ENCODE measurements at places on chromosomes 2 and 18.

DNA sequence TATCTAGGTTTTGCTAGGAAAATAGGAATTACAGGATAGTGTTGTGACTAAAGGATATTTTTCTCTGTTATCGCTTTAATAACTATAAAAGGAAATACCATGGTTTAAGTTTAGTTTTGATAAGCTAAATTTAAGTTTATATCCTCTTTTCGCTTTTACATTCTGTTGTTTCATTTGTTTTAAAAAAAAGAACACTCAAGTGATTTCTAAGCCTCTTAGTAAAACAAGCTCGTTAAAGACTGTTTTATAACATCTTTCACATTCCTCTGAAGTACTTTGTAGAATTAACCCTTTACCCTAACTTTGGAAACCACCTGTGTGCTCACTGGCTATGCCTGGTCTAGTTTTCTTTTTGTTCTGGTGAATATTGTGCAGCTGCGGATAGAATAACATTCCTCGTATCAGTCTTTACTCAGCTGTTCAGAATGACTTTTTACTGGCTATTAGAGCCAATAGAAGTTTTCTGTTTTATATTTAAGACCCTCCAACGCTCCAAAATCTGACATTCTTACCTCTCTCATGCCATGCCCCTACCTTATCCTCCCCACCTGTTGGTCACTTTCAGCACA is 183.1 kb downstream of the PTPRM start:
- DNase-seq = no peak

DNA sequence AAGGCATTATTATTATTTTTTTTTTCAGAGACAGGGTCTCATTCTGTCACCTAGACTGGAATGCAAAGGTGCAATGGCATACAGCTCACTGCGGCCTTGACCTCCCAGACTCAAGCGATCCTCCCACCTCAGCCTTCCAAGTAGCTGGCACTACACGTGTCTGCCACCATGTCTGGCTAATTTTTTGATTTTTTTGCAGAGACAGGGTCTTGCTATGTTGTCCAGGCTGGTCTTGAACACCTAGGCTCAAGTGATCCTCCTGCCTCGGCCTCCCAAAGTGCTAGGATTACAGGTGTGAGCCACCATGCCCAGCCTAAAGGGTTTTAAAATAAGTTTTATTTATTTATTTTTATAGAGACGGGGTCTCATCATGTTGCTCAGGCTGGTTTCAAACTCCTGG is 45.3 kb upstream of the AP1S3 start:
- DNase-seq = no peak

- DNase-seq = no peak
These were observed 255.6 kb upstream of the OSR1 start for GRCh38 chr2:19614066-19614465.

DNA sequence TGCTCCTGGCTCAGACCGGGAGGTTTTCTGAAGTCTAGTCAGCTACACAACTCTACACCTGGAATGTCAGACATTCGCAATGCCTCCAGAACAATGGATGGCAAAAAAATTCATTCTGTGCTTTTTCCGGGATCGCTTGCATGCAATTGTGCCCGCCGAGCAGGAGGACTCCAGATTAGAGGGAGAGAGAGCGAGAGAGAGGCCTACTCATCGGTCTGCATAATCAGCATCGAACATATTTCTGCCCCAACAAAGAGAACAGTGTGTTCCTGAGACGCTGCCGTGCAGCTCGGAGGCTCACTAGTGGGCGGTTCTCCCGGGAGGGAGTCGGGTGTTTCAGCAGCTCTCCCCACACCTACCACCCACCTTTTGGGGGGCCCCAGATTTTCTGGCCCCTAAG is 117.1 kb downstream of the KLHL29 start:
- no peak for DNase-seq

- no peak for DNase-seq
These were observed 48.4 kb downstream of the NPPC start for GRCh38 chr2:231877533-231878456.

GRCh38 chr2:26609839-26610277 is 31.3 kb downstream of the CIB4 start:
- DNase-seq = no peak

DNA sequence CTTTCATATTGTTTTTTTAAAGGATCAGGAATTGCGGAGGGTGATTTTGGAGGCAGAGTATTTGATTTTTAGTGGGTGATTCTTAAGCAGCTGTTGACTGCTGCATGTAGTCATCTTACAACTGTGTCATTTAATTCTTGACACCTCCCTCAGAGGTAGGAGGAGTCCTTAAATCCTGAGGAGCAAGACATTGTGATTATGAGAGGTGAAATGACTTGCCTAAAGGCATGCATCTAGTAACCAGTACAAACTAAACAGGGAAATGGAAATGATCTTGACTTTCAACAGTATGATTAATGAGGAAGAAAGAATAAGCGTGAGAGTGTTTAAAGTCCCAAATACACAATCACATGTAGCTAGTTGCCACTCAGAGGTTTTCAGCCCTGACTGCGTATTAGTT is 440.7 kb downstream of the THSD7B start:
- DNase-seq = no peak

DNA sequence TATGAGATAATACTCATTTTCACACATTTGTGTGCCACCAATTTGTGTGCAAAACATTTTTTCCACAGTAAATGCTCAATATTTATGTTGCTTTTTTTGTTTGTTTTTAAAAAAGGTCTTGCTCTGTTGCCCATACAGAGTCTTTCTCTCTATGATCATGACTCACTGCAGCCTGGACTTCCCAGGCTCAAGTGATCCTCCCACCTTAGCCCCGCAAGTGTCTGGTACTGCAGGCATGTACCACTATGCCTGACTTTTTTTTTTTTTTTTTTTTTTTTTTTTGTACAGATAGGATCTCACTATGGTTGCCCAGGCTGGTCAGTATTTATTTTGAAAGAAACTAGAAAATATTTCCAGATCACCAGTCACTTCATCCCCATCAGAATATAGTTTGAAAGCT is 297.8 kb upstream of the GYPC start:
- DNase-seq = no peak

- no peak for DNase-seq
These were observed 293.2 kb downstream of the ALK start for GRCh38 chr2:29628108-29628745.

DNA sequence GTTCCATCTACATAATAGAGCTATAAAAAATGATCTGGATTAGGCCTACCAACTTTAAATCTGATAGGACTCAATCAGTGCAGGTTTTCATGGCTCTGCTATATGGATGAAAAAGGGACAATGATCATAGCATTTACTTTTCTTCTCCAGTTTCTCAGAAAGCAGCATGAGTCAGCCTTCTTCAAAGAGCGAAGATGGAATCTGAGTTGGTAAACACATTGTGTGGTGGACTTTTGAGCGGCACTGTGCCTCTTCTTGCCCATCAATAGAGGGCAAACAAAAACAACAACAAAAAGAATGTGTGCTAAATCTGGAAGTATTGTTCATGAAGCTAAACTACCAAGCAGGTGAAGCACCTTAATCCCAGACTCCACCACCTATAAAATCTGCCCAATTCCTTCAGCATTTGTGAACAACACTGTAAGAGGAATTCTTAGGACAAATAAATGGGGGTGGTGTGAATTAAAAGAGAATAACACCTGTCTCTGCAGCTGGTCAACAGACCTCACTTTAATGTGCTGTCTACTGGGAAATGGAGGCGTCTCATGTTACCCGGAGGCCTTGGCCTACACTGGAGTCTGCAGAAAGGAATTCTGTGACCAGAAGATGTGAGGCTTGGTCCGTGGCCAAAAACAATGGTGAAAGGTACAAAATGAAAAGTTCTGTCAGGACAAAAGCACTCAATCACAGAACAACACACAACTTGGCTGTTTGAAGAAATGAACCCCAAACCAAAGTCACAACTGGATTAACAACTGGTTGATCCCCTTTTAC is 609.0 kb downstream of the IRS1 start:
- no peak for DNase-seq

DNA sequence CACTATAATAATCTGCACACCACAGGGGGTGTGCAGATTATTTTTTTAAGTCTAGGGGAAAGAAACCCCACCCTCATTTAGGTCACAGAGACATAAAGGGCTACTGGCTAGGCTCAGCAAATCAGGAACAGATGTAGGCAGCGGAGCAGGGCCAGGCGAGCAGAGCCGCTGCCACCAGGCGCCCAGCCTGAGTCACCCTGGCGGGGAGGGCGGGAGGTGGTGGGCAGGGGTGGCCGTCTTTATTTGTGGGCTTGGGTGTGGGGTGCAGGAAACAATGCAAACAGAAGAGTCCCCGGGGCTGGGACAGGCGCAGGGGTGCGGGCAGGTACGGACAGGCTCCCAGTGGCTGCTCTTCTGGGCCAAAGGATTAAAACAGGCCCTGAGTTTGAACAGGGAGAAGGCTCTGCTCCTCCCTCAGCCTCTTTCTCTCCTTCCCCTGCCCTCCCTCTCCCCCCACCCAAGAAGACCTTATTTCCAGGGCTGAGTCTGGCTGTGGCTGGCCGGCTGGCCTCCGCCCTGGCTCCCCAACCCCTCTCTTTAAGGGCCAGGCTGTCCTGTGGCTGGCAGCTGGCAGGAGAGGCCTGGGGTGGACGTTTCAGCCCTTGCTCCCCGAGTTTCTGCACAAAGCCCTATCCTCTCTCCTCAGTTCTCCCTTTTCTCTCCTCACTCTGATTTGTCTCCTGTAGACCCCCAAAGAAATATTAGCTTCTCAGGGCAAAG is 142.9 kb upstream of the SMAD2 start:
- no peak for DNase-seq

DNA sequence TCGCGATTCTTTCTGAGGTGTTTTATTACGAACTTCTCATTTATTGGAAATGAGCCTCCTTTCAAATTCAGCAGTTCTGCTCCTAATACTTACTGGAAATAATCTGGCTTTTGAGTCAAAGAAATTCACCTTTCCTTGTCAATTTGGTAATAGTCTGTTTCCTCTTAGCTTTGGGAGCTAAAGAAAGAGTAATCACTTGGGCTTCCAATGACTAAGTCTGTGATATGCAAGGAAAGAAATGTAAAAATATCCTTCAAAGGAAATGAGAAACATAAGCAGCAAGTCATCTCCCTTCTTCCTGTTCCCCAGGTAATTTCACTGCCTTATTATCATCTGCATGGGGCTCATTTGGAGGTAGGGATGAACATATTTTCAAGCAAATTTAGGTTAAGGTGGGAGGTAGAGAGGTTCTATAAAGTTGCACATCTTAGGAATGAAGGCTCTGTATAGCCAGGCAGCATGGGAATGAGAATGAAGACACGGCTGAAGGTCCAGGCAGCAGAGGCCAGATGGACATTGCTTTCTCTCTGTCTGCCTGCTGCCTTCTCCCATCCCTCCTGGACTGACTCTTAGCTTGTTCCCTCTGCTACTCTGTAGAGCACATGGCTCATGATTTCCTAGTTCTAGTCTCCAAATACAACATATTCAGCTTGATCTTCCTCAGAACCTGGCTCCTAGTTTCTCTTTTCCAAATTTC is 1.0 kb downstream of the SPP2 start:
- DNase-seq = no peak

DNA sequence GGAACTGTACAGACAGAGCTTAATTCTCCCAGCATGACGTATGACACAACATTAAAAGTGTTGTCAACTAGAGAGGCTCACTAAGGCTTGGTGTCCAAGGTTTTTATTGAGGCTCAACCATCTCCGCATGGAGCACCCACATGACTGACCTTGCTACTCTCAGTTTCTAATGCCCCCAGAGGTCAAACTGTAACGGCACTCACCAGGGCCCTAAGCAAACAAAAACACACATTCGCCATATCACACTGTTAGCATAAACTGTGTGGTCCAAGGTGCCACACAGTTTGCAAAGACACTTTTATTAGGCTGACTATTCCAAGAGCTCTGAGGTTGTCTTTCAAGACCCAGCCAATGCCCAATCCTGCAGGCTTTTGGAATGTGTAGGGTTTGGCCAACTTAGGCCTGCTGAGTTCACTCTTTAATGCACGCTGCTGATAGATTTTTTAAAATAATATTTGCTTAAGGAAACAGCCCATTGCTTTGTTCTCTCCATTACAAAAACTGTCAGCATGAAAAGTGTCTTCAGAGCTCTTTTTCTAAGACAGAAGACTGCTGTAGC is 114.9 kb downstream of the DSC3 start:
- no peak for DNase-seq

Measured in iPS DF 6.9 (cell line).